Activated CD8-positive, alpha-beta memory T cell treated with anti-CD3 and anti-CD28 coated beads for 48 hours (primary cell): ENCODE measurements at places on chromosomes 12 and 14.

GRCh38 chr14:77153802-77154201, 12.2 kb upstream of the ZDHHC22 start:
- DNase-seq = no peak

- no peak for DNase-seq
Observed at GRCh38 chr12:79156846-79157463, 292.4 kb downstream of the SYT1 start.

- no peak for DNase-seq
Observed at GRCh38 chr12:97131220-97131981, 224.3 kb downstream of the NEDD1 start.

DNA sequence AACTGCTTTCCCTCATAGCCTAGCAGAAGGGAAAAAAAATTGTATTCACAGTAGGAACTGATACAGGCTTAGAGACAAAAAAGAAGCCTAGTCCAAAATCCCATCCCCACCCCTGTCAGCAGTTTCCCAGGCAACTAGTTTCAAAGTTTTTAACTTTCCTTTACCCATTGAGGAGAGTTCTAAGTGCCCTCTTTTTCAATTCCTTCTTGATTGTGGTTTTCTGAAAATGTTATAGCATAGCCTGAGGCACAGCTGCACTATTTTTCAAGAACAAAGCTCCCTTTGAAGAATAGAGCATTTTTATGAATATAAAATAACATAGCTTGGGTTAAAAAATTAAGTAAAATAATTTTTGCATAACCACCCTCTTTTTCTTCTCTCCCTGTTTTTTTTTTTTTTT, 81.6 kb downstream of the IPO8 start:
- no peak for DNase-seq
